Right cardiac atrium (tissue), 5 donors: ENCODE measurements at places on chromosomes 5 and 9.

DNA sequence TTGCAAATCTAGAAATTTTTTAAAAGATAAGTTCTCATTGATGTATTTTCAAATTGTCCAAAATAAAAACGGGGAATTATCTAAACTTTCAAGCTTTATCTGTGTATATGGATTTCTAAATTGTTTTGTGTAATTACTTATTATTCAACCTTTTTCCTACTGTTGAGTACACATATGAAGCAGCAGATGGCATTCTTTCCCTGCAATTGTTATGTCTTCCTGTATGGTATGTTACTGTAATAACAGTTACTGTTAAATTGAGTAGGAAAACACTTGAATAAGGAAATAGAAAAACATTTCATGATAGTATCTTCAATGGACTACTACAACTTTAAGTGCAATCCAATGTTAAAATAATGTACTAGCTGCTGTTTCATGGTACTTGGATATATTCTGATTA is 124.8 kb downstream of the RANBP17 start:
- no peak for DNase-seq

DNA sequence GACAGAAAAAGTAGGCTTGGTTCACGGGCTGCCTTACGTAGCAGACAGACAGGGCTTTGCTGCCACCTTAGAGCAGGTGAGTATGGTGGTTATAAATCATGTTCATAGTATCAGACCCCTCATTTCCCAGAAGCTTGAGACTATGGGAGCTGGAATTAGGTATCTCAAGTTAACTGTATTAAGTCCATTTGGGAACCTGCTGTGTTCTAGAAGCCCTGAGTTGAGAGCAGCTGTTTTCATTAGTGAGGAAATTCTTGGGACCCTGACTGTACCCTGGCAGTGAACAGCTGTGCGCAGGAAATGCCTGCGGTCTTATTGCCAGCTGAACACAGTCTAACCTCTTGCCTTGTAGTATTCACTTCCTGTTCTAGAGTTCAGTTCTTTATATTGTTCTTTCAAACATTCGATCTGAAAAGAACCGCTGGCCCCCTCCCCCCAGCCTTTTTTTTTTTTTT is 29.8 kb downstream of the UGCG start:
- no peak for DNase-seq

DNA sequence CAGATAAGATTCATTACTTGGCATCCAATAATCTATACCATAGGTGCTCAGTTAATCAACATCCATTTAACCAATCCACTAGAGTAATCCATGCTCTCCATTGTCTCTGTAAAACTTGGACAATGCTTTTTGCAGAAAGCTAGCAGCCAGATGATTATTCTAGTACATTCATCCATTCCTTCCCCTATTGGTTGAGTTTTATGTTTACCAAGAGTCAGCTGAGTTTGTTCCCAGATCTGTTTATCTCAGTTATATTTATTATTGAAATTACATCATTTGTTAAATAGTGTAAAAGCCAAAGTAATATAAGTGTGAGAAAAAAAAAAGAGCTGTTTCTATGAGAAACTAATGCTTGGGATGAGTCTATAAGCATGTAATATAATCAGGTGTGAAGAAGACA is 63.3 kb upstream of the TMC1 start:
- no peak for DNase-seq

DNA sequence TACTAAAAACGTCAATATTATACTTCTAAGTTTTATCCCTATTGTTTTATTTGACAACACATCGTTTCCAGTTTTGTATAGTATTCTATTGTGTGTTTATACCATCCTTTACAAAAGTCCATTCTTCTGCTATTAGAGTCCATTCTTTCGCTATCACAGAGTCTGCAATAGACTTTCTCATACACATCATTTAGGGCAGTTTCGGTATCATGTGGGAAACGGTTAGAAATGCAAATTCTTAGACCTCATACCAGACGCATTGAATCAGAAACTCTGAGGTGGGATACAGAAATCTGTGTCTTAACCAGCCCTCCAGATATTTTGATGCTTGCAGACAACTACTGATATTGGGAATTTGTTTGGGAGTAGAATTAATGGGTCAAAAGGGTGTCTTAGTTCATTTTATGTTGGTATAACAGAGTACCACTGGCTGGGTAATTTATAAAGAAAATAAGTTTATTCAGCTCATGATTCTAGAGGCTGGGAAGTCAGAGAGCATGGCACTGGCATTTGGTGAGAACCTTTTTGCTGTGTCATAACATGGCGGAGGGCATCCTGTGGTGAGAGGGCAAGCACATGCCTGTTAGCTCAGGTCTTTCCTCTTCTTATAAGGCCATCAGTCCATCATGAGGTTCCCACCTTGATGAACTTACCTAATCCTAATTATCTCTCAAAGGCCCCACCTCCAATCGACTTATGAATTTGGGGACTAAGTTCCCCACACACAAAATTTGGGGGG is 21.1 kb downstream of the CARTPT start:
- DNase-seq, result no peak
